ENCODE measurements at places on chromosomes 11 and 22.

GRCh38 chr22:48827268-48827846 lies 1000.3 kb downstream of the BRD1 start:
- DNase-seq = no peak

DNA sequence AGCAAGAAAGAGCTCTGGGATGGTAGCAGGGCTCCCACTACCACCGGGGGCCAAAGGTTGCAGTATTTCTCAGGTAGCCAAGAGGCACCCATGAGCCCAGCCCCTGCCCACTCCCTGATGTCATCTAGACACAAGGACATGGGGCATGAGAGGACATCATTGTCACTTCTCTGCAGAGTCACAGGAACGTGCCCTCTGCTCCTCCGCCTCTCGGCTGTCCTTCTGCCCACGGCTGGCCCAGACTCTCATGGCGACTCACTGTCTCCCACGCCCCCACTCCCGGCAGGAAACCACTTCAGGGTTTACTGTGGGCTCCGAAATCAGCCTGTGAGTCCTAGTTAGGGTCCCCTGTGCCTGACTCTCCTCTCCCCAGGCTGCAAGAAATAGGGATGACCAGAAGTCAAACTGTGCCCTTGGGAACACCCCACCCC lies 1.8 kb upstream of the GAL start:
- DNase-seq = no peak

- DNase-seq = no peak
These were observed 79.1 kb upstream of the LMO2 start for GRCh38 chr11:33970984-33971466.

DNA sequence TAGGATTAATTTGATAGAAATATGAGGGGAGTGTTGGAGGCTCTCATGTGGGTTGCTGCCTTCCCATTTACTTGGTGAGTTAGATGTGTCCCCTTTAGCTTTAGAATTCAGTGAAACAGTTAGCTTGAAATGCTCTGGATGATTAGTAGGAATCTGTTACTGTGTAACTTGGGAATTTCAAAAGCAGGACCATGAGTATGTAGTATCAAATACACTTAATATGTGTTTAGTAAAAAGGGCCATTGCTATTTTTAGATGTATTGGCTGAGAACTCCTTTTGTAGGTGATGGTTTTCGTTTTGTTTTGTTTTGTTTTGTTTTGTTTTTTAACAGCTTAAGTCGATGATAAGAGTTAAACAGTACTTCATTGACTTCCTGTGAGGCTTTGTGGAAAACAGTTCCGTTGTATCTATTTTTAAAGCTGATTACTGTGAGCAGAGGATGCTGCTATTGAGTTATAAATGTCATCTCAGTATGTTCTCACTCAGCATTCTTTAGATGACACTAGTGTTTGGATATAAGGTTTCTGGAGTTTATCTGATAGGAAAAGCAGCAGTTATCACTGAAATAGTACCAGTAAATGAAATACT lies 53.5 kb downstream of the MCAM start:
- no peak for DNase-seq

GRCh38 chr22:42326301-42326700 lies 55.8 kb upstream of the TCF20 start:
- DNase-seq = no peak

GRCh38 chr22:31723723-31724122 lies 26.2 kb downstream of the PRR14L start:
- DNase-seq = no peak

DNA sequence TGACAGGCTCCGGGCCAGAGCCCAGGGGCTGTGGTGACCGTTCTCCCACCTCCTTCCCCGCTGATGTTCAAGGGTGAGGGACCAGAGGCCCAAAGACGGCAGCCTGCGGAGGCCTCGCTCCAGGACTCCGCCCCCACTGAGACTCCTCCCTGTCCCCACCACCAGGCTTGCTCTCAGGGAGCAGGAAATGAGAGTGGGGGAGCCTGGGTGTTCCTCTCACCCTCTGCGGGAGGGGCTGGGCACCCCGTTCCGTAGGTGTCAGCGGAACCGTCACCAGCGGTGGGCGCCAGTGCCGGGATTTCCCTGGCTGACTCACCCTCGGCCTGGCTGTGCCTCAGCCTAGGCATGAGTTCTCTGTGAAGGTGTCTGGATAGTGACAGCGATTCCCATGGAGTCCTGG lies 15.7 kb downstream of the DAGLA start:
- DNase-seq = peak; percentile 28

DNA sequence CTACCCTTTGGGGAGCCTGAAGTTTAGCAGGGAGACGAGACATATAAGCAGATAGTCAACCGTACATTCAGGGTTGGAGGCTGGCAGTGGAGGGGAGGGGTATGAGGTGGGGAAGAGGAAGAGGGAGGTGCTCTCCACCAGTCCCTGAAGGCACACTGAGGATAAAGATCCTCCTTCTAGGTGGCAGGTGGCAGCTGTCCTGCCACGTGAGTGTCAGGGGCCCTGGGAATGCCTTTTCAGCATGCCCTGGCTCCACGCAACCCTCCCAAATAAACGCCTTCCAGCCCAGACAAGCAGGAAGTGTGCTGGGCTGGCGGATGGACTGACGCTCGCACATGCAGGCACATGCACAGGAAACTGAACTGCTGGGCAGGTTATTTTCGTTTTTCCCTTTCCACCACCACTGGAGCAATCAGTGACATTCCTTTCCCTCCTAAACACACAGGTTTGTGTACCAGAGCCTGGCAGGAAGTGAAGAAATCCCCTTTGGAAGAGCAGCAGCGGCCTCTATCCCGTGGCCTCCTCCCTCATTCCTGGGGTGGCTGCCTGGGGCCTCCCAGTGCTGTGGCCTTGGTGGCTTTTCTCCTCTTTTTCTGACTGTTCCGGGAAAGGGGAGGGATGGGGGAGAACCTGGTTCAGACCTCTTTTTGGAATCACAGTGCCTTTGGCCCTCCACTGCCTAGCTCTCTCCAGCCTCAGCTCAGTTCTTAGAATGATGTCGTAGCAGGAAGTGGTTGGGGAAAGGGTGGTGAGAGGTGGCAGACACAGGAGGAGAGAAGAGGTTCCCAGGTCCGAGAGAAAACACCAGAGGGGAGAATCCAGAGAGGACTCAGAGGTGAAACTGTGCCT lies 157.0 kb upstream of the TIMP3 start:
- no peak for DNase-seq

- DNase-seq = no peak
These were observed 785 bp upstream of the EFCAB6 start for GRCh38 chr22:43812890-43813289.

- DNase-seq = no peak
These were observed 51.5 kb downstream of the LHFPL7 start for GRCh38 chr22:24894998-24895397.

DNA sequence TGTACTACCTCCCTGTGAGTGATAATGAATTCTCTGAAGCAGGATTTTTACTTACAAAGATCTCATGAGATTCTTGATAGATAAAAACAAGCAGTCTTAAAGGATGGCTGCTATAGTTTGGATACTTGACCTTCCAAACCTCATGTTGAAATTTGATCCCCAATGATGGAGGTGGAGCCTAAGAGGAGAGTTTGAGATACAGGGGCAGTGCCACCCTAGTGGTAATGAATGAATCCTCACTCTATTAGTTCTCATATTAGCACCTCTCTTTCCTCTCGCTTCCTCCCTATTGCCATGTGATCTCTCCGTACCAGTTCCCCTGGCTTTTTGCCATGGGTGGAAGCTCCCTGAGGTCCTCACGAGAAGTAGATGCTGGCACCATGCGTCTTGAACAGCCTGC lies 37.9 kb upstream of the OR8B8 start:
- DNase-seq = no peak

DNA sequence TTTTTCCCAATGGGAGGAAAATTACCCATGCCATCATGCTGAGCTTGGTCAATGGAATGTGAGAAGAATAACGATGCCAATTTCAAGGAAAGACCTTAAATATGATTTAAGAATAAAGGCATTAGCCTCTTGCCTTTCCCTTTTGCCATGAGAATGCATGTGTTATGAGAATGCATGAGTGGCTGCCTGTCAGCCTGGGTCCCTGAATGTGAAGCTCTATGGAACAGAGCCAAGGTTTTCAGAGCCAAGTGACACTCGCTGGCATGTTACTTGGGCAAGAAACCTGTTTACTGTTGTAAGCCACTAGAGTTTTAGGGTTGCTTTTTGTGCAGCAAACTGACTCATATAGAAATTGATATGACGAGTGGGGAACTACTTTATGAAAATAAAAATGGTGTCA lies 75.7 kb downstream of the JRKL start:
- DNase-seq = no peak

GRCh38 chr11:86056351-86056854 lies 12.5 kb downstream of the PICALM start:
- DNase-seq = no peak

- DNase-seq = no peak
These were observed 48.3 kb downstream of the CEP164 start for GRCh38 chr11:117375960-117376359.

DNA sequence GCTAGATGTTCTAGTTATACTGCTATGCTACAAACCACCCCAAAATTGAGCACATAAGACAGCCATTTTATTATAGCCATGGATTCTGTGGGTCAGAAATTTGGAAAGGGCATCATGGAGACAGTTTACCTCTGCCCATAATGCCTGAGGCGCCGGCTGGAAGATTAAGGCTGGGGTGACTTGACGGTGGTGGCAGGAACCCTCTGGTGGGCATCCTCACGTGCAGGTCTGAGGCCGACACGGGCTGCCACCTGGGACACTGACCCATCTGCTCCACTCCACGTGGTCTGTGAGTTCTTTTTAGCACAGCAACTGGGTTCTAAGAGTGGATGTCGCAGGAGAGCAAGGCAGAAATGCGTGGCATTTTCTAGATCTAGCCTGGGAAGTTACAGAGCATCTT lies 40.0 kb upstream of the PRDM11 start:
- DNase-seq = no peak

DNA sequence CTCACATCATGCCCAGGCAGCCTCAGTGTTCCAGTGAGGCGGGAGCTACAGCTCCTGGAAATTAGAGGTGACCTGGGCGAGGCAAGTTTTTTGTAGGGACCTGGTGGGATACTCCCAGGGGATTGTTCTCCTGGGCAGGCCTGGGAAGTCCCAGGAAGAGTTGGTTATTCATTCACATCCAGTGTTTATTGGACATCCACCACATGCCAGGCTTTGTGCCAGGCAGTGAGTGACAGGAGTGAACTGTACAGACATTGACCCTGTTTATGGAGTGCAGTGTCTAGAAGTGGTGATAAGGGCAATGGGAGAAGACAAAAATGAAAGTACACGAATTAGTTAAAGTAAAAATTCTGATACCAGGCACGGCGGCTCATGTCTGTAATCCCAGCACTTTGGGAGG lies 29.4 kb downstream of the YWHAH start:
- DNase-seq = no peak

GRCh38 chr11:123308077-123308476 lies 113.0 kb upstream of the CLMP start:
- peak; percentile 47 for DNase-seq

- DNase-seq = no peak
These were observed 19.5 kb downstream of the PVALB start for GRCh38 chr22:36797374-36797773.

DNA sequence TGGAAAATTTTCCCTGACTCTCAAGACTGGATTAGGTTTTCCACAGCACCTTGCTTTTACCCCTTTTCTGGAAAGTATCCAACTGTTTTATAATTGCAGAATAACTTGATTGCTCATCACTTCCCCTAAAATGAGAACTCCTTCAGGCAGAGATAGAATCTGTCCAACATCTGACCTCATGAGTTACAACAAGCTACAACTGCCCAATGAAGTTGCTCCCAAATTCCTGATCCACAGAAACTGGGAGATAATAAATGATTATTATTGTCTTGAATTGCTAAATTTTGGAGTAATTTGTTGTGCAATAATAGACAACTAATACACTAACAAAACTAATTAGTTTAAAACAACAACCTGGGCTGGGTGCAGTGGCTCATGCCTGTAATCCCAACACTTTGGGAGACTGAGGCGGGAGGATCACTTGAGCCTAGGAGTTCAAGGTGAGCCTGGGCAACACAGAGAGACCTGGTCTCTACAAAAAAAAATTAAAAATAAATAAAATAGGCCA lies 10.0 kb upstream of the CCDC83 start:
- DNase-seq = no peak

DNA sequence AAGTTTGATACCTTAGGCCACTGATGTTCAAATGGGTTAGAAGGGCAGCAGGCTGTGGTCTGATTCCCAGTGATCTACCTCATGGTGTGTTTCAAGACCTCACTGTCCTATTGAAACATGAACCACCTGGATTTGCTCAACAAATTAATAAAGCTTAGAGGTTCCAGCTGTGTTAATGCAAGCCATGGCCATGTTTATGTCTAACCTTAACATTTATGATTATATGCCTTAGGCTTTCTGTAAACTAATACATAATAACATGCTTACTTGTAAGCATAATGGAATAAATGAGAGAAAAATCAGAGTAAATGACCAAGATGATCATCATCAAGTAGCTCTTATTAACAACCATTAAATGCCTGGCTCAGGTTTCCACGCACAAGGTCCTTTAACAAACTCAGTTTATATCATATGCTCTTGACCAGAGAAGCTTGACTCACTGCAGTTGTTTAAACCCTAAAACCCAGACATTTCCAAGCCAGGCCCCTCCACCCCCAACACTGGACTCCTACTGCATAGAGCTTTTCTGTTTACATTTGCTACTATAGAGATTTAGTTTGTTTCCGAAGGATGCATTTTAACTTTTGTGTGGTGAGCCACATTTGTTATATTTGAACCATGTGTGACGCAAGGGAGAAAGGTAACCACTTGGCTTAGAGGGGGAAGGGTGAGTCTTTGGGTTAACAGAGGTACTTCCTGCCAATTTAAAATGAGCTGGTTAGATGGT lies 43.7 kb downstream of the KREMEN1 start:
- DNase-seq = no peak

GRCh38 chr11:44868455-44869421 lies 81.9 kb downstream of the TP53I11 start:
- no peak for DNase-seq

- no peak for DNase-seq
These were observed 32.7 kb downstream of the CD6 start for GRCh38 chr11:61004180-61004611.

GRCh38 chr11:134513585-134514120 lies 101.6 kb upstream of the B3GAT1 start:
- DNase-seq = no peak

DNA sequence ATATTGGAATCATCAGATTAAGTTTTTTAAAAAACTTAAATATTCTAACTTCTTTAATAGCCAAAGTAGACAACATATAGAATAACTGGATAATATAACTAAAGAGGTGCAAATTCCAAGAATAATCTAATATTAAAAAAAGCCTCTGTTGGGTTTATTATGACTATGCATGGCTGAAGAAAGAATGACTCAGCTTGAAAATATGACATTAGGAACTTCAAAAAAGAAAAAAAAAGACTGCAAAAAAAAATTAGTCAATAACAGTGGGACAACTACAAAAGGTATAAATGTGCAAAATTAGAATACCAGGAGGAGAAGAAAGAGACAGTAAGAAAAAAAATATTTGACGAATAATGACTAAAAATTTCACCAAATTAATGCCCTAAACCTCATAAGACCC lies 1178.0 kb downstream of the JRKL start:
- DNase-seq = no peak
